ENCODE measurements at places on chromosomes 5 and 9.

DNA sequence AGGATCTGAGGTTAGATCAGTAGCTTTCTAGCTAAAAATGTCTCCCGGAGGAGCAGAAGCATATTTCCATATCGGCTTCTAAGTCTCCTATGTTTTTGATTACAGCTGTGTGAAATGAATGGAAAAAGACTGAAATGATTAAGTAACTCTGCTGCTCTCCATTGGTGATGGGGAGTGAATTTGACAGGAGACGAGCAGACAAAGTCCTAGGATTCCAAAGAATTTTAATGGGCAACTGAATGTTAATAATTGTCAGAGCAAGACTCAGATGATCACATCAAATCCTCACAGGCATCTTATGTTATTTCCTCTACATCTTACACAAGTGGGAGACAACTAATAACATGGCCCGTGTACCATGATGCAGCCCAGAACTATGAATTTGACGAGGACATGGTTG, 66.8 kb downstream of the LIX1 start:
- DNase-seq: no peak

- no peak for DNase-seq
Measured at GRCh38 chr9:112535301-112535700, 48.7 kb downstream of the KIAA1958 start.

DNA sequence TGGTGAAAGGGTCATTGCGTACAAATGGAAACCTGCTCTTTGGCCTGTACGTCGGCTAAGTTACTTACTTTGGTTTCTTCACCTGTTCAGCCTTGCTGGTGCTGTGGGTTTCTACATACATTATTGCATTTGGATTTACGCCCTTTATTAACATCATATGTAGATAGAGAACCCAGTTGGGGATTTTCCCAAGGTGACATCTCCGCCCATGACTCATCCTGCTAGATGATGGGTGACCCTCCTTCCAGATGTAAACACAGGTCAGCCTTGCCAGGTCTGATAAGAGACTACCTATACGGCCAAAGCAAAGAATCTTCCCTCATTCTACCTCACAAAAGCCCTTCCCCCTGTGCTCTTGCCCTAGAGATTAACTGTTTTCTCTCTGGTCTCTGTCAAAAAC, 360.9 kb downstream of the KDM4C start:
- DNase-seq: no peak

DNA sequence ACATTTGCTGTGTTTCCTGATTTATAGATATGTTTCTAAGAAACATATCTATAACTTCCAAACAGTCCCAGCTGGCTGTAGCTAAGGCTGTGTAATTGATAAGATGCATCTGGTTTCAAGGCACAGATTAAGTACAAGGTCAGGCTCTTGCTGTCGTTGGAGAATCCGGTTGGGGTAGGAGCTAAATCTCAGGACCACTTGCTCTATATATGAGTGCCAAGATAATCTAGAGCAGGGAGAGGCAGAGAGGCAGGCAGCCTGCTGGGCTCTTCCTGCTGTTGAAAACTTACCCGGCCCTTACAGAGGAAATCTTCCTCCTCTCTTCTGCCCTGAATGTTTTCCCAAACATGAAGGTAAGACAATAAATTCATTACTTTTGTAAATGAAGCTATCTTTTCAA, at the start of gene C7:
Gene C7 (plus strand): TSS at position 234 of the 400 bp plus-strand sequence. CDS start 114 bp downstream, at position 348.
- DNase-seq: no peak

- no peak for DNase-seq
Measured at GRCh38 chr9:120385606-120386389, 194.2 kb downstream of the CDK5RAP2 start.

DNA sequence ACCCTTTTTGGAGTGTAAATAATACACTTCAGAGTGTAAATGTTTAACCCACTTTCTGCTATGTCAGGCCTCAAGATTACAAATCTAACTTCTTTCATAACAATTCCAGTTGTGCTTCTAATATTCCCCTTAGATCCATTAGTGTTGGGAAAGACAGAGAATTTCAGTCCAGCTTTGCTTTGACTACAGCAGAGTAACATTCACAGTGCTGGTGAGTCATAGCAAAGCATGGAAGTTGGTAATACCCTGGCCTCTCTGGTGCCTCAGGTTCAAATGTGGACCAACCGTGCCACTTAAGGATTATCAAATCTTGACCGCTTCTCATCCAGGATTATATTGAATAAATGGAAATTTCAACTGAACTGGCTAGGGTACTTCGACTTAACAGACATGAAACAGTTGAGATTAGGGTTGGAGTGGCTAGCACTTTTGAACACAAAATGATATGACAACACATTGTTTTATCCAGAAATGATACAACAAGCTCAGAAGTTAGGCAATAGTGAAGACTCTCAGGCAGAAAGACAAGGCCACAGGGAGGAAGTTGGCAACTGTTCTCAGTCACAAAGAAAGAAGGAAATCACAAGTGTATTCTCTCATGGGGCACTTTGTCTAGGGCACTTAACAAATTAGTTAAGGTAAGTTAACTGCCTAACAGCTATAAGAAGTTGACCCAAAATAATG, 24.4 kb upstream of the RASA1 start:
- no peak for DNase-seq

DNA sequence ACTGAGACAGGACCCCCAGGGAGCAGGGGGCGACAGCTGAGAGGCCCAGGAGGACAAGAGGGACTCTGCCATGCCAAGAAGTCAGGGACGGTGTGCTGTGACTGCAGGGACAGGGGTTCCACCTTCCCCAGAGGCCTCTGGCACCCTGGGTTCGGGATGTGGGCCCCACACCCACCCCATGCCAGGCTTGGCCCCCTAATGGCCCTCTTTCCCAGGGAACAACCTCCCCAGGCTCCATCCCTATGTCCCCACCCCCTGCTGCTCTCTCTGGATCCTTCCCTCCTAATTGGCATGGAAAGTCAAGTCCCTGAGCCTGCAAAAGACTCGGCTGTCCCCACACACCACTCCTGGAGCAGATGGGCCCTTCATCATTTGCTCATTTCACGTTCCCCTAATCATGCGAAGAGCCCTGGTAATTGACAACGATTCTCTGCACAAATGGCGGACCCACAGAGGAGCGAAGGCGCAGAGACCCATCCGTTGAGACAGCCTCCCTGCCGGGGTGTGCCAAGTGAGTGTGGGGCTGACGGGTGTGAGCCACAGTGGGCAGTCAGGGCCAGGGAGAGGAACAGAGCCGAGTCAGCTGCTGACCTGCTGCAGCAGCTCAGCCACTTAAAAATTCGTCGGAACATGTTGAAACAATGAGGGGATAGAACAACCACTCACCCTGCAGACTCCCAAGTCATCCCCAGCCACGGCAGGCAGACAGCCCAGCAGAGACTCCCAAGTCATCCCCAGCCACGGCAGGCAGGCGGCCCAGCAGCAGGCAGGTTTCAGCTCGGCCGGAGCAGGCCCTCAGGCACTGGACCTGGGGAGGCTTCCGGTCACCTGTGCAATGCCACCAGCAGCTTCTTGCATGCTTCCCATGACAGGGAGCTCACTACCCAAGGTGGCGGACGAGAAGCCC, 109.0 kb downstream of the VAV2 start:
- DNase-seq: no peak

DNA sequence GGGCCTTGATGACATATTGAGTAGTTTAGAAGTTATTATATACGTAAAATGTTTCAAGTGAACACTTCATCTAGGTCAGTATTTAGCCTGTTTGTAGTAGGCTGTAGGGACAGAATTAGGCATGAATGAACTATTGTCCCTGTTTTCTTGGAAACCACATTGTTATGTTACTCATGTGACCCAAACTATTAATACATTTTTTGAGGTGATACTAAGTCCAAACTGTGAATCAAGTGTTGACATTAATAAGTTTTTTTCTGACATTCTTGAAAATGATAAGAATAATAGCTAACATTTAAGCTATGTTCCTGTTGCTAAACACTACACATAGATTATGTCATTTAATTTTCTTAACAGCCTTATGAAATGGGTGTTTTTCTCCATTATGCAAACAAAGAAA, 1642.7 kb upstream of the WWC1 start:
- no peak for DNase-seq

- no peak for DNase-seq
Measured at GRCh38 chr9:14349447-14350348, 35.8 kb upstream of the NFIB start.

- DNase-seq: no peak
Measured at GRCh38 chr9:71634752-71635151, 133.6 kb downstream of the CEMIP2 start.

GRCh38 chr5:56677690-56678305, 137.6 kb upstream of the MAP3K1 start:
- no peak for DNase-seq

DNA sequence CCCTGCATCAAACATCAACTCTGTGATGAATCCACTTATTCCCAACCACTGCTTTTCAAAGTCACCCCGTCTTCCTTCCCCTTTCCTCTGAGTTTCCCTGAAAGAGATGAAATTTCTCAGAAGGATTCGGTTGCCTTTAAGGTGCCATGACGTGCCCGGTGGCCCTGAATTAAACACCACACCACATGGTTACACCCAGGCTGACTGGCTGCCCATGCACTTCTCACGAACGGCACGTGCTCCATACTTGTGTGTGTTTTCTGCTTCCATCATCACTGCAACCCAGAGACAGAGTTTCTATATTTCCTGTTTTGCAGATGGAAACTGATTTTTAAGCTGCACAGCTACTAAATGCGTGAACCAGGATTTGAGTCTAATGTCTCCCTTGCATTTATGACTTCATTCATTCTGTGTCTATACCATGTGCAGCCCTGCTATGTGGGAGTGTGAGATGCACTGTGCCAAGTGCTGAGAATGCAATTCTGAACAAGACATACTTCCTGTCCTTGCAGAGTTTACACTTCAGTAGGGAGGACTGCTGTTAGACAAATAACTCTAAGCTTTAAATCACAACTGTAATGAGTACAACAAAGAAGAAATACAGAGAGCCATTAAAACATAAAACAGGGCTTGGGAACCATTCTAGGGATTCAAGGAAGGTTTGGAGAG, 162.9 kb downstream of the NXNL2 start:
- no peak for DNase-seq

DNA sequence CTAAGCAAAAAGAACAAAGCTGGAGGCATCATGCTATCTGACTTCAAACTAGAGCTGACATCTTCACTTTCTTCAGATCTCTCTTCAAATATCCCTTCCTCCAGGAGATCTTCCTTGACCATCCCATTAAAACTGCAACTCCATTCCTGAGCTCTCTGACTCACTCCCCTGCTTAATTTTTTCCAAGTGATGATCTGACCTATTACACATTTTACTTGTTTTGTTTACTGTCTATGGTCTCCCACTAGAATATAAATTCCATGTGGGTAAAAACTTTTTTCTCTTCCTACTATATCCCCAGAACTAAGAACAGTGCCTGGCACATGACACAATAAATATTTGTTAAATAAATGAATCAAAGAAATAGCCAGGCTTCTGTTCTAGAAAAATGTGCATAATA, 87.5 kb downstream of the SLIT3 start:
- DNase-seq: no peak

DNA sequence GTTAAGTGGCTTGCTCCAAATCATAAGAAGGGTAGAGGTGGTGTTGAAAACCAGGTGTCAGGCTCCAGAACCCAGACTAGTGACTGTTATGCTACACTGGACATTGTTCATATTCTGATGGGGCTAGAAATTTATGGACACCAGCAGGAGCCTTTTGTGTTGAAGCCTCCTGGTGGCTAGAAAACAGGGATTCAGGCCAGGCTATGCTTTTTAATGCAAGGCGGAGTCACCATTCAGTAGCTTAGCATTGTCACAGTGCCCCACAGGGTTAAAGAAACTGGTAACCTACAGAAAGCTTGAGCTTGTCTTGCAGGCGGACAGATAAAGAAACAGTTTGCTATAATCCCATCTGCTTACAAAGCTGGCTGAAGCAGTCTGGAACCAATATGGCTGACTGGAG, 23.0 kb upstream of the GOLM1 start:
- no peak for DNase-seq

GRCh38 chr9:91374939-91375338, 13.2 kb upstream of the AUH start:
- DNase-seq: no peak

DNA sequence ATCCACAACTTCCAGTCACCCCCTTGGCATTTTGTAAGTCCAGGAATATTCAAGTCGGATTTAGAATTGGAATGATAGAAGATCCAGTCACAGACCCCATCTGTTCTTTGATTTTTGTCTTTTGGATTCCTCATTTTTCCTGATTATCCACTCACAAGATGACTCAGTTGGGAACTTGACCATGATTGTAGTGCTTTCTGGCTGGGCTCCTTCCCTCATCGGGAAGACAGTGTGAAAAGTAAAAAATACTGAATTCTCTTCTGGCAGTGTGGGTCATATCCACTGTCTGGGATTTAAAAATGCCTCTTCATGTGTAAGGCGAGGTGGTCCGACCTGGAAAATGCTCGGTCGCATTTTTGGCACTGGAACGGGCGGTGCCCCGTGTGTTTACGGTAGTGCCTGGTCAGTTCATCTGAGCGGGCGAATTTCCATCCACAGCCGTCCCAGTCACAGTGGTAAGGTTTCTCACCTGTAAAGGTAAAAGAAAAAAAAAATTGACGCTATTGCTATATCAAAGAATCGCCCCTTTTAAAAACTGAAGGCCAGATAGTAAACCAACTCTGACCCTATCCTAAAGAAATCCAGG, 4.0 kb downstream of the KLF4 start:
- DNase-seq: no peak

DNA sequence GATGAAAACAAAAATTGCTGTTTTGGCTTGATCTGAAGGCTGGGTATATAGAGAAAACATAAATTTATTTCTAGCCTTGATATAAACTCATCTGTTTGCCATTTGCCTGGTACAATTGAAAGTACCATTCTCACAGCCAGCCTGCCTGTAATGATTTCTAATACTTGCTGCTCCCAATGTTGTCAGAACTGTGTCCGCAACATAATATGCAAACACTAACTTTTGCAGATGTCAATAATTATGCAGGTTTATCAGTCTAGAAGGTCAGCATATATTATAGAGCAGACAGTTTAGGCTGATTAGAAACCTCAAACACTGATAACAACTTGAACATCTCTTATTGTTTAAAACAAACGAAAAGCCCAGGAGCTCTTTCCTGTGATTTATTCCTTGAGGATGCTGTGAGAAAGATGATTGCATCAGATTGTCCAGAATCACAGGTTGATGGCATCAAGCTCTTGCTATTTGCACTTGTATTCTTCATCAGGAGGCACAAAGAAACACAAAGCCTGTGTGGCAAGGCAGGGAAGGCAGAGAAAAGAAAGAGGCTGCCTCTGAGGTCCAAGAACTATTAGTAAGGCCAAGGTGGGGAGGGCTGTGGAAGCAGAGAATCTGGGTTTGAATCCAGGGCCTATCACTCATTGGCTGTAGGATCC, 21.4 kb upstream of the HMHB1 start:
- DNase-seq: no peak

GRCh38 chr9:72477930-72478518, 43.4 kb upstream of the TMC1 start:
- DNase-seq: no peak

DNA sequence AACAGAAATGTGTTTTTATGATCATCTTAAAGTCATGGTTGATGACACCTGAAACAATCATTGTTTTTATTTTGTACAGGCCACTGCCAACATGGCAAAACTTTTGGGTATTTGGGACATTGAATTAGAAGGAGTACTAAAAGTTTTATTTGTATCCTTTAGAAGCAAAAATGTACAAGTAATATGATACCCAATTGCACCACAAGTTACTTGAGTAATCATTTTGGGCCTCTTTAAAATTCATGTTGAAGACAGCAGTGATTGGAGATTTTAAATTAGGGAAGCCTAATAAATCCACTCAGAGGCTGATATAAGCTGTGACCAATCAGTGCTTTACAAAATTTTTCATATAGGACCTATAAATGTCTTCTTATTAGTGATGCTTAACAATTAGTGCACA, 212.9 kb downstream of the MARCHF11 start:
- no peak for DNase-seq

GRCh38 chr9:123355761-123356431, at the start of gene CRB2:
Gene CRB2 (plus strand): TSS chr9:123356197. CDS start chr9:123356261, 64 bp downstream.
- no peak for DNase-seq
